ENCODE measurements at places on chromosomes 1 and 21.

GRCh38 chr1:171984850-171985485, 143.7 kb downstream of the DNM3 start:
- DNase-seq = peak; percentile 26

- peak; percentile 55 for DNase-seq
Measured at GRCh38 chr1:100543640-100544039, 5.7 kb downstream of the GPR88 start.

- DNase-seq = no peak
Measured at GRCh38 chr1:121558514-121558913, 373.7 kb downstream of the SRGAP2C start.

GRCh38 chr1:225435487-225435886, 7.6 kb upstream of the LBR start:
- no peak for DNase-seq

DNA sequence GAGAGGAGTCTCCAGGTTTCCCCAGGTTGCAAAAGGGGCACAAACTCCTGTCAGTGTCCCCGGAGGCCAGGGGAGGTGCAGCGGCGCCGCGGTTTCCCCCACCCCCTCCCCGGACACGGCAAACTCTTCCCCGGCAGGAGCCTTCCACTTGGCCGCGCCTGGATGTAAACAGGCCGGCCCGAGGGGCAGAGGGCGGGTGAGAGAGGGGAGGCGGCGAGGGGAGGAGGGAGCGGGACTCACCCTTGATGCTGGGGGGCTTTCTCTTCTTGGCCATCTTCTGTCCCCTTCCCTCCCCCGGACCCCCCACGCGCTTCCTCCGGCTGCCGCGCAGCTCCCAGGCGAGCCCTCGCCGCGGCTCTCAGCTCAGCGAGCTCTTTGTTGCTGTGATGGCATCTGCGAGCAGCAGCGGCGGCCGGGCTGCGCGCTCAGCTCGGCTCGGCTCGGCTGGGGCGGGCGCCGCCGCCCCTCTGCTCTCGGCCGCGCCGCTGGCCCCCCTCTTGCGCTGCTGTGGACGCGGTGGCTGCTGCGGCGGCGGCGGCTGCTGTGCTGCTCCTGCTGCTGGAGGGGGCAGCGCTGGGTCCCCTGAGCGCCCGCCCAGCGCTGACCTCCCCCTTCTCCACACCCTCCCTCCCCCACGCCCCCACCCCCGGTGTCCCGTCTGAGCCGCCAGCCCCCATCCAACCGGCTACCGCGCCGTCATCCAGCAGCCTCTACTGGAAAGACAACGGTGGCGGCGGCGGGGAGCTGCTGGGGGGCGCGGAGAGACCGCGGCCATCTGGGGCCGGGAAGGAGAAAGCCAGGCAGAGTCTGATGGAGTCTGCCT, 4.9 kb upstream of the SLC44A5 start:
- DNase-seq = peak; percentile 62

GRCh38 chr1:36248250-36248894, 24.1 kb downstream of the THRAP3 start:
- no peak for DNase-seq

- DNase-seq = no peak
Measured at GRCh38 chr1:159985473-159985872, 31.4 kb upstream of the SLAMF9 start.

DNA sequence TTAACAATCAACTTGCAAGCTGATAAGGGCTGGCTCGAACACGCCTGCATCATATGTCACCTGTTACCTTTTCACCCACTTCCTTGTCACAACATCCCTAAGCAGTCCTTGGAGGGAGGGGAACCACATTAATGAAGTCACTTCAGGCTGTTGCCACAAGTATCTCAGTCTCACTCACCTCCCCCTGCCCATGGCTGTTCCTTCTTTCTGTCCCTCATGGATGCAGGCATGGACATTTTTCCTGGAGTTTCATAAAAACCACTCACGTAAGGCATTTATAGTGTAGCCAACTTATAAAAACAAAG, 76.8 kb upstream of the ANGPTL1 start:
- DNase-seq = no peak

DNA sequence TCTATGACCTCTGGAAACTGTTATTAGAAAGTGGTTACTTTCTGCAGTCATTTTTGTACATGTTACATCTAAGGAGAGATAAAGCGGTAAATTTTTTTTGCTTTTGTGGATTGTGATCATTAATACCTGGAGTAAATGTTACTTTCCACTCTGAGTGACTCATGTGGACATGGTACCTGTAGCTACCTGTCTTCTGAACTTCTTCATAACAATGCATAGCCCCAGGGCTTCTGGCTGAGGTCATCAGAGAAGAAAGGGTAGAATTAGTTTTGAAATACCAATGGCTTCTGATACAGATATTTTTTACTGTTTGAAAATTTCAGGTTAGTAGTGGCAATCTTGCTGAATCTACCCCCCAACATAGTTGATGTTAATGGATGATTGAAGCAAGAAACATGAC, 489.3 kb downstream of the RWDD3 start:
- DNase-seq = no peak

GRCh38 chr1:178938101-178938958, 67.5 kb upstream of the ANGPTL1 start:
- no peak for DNase-seq

DNA sequence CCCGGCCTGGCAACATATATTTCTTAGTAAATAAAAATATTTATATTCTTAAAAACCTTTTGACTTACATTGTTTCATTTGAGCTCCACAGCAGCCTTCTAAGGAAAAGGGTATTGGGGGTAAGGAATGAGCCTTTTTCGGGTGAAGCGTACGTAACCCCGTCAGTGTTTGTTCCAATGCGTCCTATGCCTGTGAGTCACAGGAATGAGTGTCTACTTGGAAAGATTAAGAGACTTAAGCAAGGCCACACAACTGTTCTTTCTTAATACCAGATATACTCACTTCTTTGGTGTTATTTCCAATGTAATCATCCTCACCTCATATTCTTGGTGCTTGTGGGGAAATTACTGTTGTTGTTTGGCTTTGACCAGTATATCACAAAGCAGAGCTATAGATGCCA, 22.7 kb downstream of the WDTC1 start:
- no peak for DNase-seq

DNA sequence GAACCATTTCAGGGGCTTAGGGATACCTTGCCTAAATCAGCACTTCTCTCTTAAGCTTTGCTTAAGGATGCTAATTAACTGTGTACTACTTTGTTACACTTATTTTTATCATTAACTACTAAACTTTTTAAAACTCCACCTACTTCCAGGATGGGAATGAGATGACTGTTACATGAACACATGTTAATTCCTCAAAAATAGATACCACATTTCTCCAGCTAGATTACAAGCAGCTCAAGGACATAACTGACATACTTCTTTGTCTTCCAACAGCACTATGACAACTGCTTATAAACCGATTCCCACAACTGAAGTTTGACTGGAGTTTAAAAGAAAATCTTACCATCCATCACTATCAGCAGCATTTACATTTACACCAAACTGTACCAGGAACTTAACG, 53.7 kb downstream of the TP53BP2 start:
- DNase-seq = no peak

GRCh38 chr1:6012529-6013318, 20.5 kb upstream of the NPHP4 start:
- no peak for DNase-seq

- DNase-seq = no peak
Measured at GRCh38 chr1:110647254-110647891, 27.4 kb downstream of the KCNA3 start.

DNA sequence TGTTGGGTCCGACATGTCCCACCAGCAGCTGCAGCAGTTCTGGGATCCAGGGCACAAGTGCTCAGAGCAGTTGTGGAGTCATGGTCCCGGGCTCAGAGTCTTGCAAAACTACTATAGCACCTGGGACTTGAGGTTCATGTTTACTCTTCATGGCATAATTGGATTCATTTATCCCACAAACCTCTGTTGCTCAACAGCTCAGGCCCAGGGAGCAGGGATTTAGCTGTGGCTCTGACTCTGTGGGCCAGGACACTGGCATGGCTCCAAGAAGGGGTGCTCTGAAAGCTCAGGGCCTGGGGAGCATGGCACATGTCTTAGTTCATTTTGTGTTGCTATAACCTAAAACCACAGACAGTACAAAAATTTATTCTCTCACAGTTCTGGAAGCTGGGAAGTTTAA, 626.7 kb upstream of the ADGRL2 start:
- no peak for DNase-seq

GRCh38 chr1:61743716-61744580, 1.7 kb downstream of the PATJ start:
- no peak for DNase-seq

- no peak for DNase-seq
Measured at GRCh38 chr21:15676935-15677334, 52.8 kb upstream of the USP25 start.

- no peak for DNase-seq
Measured at GRCh38 chr1:151062741-151063371, 2.7 kb downstream of the MLLT11 start.

DNA sequence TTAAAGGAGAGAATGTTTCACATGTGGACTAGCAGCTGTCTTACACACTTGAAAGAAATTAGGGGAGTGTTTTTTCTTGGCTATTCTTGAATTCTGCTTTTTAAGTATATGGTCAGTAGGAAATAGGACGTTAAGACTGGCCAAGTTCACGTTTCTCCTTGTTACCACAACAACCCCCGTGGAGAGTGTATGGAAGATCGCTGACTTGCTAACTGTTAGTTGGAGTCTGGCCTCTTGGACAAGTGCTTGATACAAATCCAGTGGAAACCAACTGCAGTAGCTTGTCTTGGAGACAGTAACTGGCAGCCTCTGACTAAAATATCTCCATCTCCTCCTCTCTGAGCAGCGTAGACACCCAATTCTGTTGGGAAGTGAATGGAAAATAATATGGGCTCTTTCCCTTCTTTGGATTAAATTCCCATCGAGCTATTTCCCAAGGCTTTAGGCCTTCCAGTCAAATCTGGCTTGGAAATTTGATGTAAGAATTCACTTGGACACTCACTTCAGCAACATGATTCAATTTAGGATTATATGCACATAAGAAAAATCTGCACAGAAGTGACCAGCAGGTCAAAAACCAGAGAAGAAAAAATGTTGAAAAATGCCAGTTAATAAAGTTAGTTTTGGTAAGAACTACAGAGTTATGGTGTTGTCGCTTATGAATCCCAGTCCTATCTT, 3.6 kb upstream of the NFIA start:
- DNase-seq = no peak

- no peak for DNase-seq
Measured at GRCh38 chr1:14437417-14437918, 161.0 kb upstream of the KAZN start.
